CD4-positive, alpha-beta T cell (primary cell): ENCODE measurements at places on chromosomes 12 and 14. TPM values are rescaled to one million over a fixed set of nuclear protein-coding genes. Genes with fewer than 3 reads are reported as not detected.

Gene ENTPD5
- 5.5 TPM for total RNA-seq

GRCh38 chr14:101922866-101923265, 41.5 kb upstream of the DYNC1H1 start:
- no peak for DNase-seq
- no peak overlapping the region for H3K27ac ChIP-seq
- peaks cover 60% of the 10 kb centered on the region for H3K36me3 ChIP-seq
- no peaks in the 10 kb centered on the region for H3K27me3 ChIP-seq
- H3K4me3 ChIP-seq, result no peak overlapping the region
- no peaks in the 10 kb centered on the region for H3K4me1 ChIP-seq

Gene NR2C1
- 48.3 TPM for total RNA-seq

DNA sequence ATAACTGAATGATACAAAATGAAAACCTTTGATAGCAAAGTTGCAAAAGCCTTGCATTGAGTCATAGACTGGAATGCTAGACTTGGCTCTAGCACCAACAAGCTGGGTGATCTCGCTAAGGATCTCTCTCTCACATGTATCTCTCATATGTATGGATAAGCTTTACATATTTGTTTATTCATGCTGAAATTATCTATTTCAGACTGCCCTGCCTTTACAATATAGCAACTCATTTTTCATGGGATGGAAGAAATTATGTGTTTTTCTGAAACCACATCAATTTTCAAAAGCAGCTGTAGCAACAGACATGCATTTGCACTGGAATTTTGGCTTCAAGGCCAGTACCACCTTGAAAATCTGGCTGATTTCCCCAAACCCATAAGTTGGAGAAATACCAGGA, 11.4 kb downstream of the RERG start:
- H3K4me3 ChIP-seq, result no peak overlapping the region
- no peaks in the 10 kb centered on the region for H3K27me3 ChIP-seq
- no peaks in the 10 kb centered on the region for H3K36me3 ChIP-seq
- no peak for DNase-seq

- DNase-seq, result no peak
- H3K4me3 ChIP-seq, result no peak overlapping the region
- H3K4me1 ChIP-seq, result no peaks in the 10 kb centered on the region
- H3K27ac ChIP-seq, result no peak overlapping the region
Observed at GRCh38 chr12:75953312-75953906, 78.2 kb downstream of the PHLDA1 start.

DNA sequence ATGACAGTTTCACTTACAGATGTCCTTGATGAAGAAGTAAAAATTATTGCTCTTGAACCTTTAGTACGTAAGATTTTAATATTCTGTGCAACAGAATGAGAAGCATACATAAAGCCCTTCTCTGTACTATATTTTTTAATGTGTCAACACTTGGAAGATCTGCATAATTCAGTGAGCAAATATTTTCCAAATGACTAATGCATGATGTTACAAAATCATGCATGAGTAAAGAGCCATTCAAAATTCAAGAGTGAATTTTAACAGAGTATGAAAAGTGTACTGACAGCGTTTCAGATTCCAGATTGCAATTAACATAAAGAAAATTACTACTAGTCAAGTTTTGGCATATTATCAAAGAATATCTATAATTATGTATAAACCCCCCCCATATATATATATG, 101.4 kb upstream of the BBS10 start:
- H3K4me1 ChIP-seq, result no peaks in the 10 kb centered on the region
- no peak overlapping the region for H3K27ac ChIP-seq
- peaks cover 25% of the 10 kb centered on the region for H3K36me3 ChIP-seq
- H3K27me3 ChIP-seq, result no peaks in the 10 kb centered on the region

DNA sequence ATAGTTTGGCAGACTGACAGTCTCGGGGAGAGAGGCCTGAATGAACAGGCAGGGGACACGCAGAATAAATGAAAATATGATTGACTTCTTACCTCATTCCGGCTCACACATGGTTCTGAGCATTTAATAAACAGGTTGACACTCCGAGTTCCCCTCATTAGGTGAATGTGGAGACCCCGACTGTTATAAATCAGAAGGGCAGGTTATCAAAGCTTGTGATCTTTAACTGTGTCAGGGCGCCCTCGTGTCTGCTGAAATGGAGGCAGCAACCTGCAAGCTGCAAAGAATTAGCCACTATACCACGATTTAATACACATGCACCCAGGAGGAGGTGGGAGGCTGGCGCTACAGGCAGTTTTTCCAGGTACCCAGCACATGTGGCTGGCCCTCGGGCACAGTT, 627.5 kb downstream of the MED13L start:
- no peaks in the 10 kb centered on the region for H3K4me1 ChIP-seq
- H3K4me3 ChIP-seq, result no peak overlapping the region
- no peaks in the 10 kb centered on the region for H3K27me3 ChIP-seq
- DNase-seq, result no peak
- no peak overlapping the region for H3K27ac ChIP-seq

Gene GUCY2C
- not detected for total RNA-seq

Gene CAPZA3
- total RNA-seq, result not detected

Gene NXPH4
- total RNA-seq, result not detected

Gene KRT4
- total RNA-seq, result not detected

- no peak overlapping the region for H3K27ac ChIP-seq
- H3K27me3 ChIP-seq, result no peaks in the 10 kb centered on the region
- no peaks in the 10 kb centered on the region for H3K4me1 ChIP-seq
- DNase-seq, result no peak
Observed at GRCh38 chr12:5612556-5613410, 180.9 kb downstream of the NTF3 start.

DNA sequence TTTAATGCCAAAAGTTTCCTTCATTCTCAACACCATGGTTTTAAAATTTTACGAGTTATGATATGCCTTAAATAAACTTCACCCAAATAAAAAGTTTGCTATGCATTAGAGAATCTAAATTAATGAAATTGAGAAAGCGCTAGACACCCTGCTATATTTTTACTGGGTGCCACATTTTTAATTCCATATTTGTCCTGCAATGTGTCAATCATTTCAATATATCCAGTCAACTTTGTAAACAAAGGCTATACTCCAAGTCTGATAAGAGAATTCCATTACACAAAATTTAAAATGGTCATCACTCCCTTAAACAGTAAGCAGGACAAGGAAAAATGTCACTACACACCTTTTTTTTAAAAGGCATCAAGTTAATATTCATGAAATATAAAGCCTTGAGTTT, 1.9 kb downstream of the PPP1R12A start:
- DNase-seq, result no peak
- peaks cover 16% of the 10 kb centered on the region for H3K4me1 ChIP-seq
- H3K4me3 ChIP-seq, result peak overlapping the region; percentile 69
- H3K36me3 ChIP-seq, result no peaks in the 10 kb centered on the region
- no peaks in the 10 kb centered on the region for H3K27me3 ChIP-seq

- no peaks in the 10 kb centered on the region for H3K27me3 ChIP-seq
- no peak overlapping the region for H3K4me3 ChIP-seq
- no peak for DNase-seq
- no peak overlapping the region for H3K27ac ChIP-seq
- H3K4me1 ChIP-seq, result peaks cover 25% of the 10 kb centered on the region
Observed at GRCh38 chr12:54352891-54353874, 11.1 kb downstream of the GPR84 start.

Gene LAG3
- total RNA-seq, result 0.82 TPM

Gene MYH6
- total RNA-seq, result not detected

DNA sequence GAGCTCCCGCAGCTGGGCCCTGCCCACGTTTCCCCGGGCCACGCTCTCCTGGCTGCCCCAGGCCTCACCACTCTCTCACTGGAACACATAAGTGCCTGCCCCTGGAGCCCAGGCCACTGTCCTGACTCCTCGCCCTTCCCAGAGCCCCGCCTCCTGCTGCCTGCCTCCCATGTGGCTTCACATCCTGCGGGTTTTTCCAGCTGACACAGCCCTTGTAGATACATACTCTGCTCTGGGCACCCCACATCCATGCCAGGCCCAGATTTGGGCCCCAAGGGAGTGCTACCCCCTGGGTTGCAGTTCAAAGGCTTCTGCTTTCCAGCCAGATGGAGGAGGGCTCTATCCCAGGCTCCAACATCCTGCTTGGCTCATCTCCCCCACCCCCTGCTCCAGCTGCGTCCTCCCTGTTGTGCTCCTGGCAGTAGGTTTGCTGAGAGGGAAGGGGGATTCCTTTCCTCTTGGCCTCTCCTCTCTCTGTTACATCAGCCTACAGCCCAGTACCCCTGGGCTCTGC, 60.1 kb downstream of the TSPAN9 start:
- no peaks in the 10 kb centered on the region for H3K36me3 ChIP-seq
- DNase-seq, result no peak
- H3K4me3 ChIP-seq, result no peak overlapping the region
- no peak overlapping the region for H3K27ac ChIP-seq
- H3K4me1 ChIP-seq, result no peaks in the 10 kb centered on the region
- peaks cover 23% of the 10 kb centered on the region for H3K27me3 ChIP-seq

- no peak for DNase-seq
- H3K4me3 ChIP-seq, result no peak overlapping the region
- H3K4me1 ChIP-seq, result no peaks in the 10 kb centered on the region
- H3K27me3 ChIP-seq, result peaks cover 10% of the 10 kb centered on the region
- H3K27ac ChIP-seq, result no peak overlapping the region
- no peaks in the 10 kb centered on the region for H3K36me3 ChIP-seq
Observed at GRCh38 chr12:108457734-108458361, 57.2 kb upstream of the FICD start.

GRCh38 chr14:24875991-24876878, 173.7 kb downstream of the STXBP6 start:
- peaks cover 11% of the 10 kb centered on the region for H3K27me3 ChIP-seq
- H3K4me1 ChIP-seq, result no peaks in the 10 kb centered on the region
- DNase-seq, result no peak

- DNase-seq, result no peak
- no peak overlapping the region for H3K4me3 ChIP-seq
- H3K4me1 ChIP-seq, result peaks cover 7% of the 10 kb centered on the region
- H3K27me3 ChIP-seq, result peaks cover 18% of the 10 kb centered on the region
Observed at GRCh38 chr12:93587611-93588010, 15.1 kb downstream of the SOCS2 start.

DNA sequence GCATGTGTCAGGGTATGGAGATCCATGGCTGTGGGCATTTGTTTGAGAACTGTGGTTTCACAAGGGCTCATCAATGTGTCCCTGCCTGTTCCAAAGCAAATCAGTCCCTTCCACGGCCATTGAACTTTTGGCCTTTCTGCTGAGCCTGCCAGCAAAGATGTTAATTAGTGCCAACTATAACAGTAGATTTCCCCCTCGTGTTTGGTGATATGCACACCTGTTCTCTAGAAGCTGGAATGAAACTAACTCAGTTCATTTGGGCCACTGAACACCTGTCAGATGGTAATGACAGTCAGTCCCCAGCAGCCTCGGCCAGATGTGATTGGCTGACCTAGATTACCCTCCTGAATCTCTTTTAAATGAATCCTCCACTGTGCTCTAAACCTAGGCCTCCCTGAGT, 43.2 kb downstream of the IRAK3 start:
- H3K4me3 ChIP-seq, result no peak overlapping the region
- no peak for DNase-seq
- peaks cover 6% of the 10 kb centered on the region for H3K4me1 ChIP-seq
- H3K27ac ChIP-seq, result no peak overlapping the region
